Activated naive CD4-positive, alpha-beta T cell (primary cell): ENCODE measurements at places on chromosomes 3 and 15.

- no peak for DNase-seq
Measured at GRCh38 chr3:171072432-171072831, 45.9 kb upstream of the SLC2A2 start.

DNA sequence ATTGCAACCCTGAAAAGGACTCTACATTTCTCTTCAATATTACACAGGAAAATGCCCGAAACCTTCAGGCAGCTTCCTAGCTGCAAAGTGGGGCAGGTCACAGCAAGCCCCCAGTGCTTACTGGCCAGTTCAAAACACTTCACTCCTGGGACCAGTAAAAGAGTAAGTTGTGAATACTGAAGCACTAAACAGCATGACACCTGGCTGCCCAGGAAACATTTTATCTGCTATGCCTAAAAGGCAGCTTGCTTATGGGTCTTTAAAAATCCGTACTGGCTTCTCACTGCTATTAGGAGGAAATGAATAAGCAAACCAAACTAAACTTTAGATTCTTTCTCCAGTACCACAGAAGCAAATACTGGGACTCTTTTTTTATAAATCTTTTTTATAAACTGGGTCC lies 457.9 kb upstream of the ALCAM start:
- no peak for DNase-seq

DNA sequence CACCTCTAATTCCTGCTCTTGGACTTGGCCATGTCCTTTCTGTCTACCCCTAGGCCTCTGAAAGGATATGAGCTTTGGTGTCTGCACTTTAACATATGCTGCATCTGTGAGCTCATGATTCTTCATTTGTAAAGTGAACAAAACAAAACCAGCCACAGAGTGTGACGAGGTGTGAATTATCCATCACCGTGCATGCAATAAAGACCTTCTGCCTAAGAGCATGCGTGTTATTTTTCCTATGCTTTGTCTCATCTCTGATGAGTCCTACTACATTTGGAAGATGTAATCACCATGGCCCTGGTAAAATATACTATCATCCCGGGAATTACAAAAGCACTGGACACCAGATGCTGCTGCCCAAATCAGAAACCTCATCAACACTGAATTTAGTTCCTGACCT lies 103.5 kb upstream of the KCNAB1 start:
- DNase-seq = no peak

DNA sequence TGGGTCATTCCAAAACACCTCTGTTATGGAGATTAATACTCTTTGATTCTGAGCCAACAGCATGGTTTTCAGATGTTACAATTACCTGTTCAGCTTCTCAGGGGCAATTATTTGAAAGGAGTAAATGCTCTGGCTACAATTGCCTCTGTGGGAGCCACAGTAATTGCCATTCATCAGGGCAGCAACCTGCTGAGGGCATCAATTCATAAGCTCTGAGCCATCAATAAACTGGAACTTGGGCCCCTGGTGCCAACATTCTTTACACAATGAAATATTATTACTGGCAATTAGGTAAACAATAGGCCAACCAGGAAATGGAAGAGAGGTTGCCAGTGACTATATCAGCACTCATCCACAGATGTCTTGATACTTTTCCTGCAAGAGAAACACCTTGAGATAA lies 660.8 kb downstream of the MECOM start:
- DNase-seq = no peak

DNA sequence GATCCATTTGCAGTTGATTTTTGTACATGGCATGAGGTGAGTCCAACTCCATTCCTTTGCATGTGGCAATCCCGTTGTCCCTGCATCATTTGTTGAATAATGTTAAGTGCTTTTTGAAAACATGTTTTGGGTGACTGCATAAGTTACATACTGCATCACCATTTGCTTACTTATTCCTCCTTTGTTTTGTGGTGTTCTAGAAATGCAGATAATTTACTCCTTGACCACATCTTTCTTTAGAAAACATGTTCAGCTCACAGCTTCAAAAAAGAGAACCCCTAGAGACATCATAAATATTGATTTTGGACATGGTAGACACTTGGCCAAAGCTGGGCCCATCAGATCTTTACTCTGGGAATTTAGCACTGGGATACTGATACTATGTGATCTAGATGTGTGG lies 135.3 kb upstream of the DAZL start:
- no peak for DNase-seq

GRCh38 chr3:159451067-159451466 lies 537.6 kb upstream of the IL12A start:
- DNase-seq = no peak

DNA sequence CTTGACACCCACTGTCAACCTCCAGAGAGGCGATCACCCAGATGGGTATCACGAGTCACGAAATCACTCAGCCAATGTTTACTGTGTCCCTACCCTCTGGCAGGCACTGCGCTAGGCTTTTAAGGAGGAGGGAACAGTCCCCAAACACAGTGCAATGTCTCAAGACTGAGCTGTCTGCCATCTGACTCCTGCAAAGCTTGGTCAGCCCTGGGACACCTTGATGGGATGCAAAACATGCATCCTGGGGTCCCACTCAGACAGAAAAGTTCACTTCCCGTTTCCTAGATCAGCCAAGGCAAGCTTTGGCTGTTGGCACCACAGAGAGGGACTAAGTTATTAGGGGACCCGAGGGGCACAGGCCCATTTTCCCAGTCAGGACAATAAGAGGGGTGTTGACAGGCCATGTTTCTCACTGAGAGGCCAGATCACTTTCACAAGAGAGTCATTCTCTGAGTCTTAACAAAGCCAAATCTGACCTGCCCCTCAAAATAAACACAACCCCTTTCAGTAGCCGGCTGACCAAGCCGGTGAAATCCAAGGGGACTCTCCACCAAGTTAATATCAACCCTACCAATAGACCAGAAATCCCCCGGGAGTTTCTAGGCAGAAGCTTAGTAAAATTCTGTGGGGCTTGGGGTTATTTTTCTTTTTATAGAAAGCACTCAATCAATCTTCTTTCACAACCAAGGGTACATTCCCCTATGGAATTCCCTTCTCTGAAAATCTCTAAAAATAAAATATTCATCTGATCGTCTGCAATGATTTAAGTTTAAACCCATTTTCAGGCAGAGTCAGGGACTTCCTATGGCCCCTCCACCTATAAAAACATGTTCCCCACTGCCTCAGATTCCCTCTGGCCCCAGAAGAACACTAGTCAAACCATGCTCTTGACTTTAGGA lies 3.5 kb downstream of the RFTN1 start:
- DNase-seq = no peak

- DNase-seq = no peak
Measured at GRCh38 chr3:194537732-194538247, 51.0 kb upstream of the ATP13A3 start.

DNA sequence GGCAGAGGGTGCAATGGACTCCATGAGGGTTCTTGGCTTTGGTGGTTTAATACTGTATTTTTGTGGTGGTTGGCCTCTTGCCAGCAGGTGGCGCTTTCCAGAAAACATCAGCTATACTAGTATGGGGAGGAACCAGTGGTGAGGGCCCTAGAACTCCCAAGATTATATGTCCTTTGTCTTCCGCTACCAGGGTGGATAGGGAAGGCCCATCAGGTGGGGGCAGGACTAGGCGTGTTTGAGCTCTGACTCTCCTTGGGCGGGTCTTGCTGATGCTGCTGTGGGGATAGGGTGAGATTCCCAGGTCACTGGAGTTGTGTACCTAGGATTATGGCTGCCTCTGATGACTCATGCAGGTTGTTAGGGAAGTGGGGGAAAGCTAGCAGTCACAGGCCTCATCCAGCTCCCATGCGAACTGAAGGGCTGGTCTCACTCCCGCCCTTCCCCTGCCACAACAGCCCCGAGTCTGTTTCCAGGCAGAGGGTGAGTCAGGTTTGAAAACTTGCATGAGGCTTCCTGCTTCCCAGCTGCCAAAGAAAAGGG lies 357.7 kb downstream of the OTOL1 start:
- DNase-seq = no peak

- no peak for DNase-seq
Measured at GRCh38 chr15:41417418-41418195, 712 bp downstream of the RTF1 start.

- no peak for DNase-seq
Measured at GRCh38 chr3:66227915-66228314, 7.1 kb downstream of the SLC25A26 start.

- DNase-seq = no peak
Measured at GRCh38 chr3:29686889-29687592, 406.2 kb downstream of the RBMS3 start.

DNA sequence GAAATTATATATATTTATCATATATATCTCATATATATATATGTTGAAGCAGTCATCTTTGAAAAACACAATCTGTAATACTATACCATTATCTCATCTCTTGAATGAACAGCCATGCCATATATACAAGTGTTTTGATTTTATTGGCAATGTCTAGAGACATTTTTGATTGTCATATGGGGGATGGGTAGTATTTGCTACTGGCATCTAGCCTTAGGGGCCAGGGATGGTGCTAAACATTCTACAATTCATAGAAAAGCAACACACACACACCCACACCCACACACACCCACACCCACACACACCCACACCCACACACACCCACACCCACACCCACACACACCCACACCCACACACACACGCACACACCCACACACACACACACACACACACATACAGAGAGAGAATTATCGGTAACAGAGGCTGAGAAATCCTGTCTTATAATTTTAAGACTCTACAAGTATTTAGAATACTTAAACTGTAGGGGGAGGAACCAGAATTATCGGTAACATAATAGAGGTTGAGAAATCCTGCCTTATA lies 11.1 kb upstream of the PIK3R4 start:
- DNase-seq = no peak

DNA sequence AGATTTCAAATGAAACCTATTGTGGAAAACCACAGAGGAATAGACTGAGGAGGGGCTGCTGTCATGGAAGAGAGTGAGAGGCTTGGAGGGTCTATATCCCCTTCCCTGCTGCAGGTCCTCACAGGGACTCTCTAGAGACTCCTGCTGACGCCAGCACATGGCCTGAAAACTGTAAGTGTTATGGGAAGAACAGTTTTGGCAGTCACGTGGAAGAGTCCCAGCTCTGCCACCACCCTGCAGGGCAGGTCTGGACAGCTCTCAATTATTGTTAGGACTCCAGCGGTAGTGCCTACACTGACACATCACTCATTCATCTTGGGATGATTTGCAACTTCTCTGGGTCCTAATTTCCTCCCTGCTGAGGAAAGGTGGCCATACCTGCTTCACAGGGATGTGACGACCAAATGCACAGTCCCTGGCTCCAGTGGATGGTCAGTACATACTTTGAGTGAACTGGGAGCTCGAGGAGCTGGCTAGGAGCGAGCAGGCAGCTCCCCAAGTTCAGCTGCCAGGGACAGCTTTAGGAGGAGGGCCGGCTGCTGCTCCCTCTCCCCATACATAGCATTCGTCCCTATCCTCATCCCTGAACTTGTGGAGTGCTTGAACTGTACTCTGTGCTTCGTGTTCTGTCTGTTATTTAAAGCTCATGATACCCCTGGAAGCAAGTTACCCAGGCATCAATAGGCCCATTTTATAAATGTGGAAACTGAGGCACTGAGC lies 49.2 kb downstream of the CTXND1 start:
- DNase-seq = no peak

DNA sequence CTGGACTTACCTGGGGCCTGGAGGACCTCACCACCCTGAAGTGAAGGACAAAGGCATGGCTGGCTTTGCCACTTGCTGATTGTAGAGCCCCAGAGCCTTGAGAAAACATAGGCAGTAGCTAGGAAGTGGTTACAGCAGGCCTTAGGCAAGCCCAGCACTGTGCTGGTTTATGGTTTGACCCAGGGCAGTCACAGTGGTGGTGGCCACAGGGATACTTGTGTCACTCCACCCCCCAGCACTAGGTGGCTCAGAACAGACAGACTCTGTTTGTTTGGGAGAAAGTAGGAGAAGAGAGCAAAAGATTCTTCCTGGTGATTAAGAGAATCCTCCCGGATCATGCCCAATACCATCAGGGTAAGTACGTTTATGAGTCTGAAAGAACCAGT lies 13.2 kb upstream of the COL8A1 start:
- DNase-seq = no peak

DNA sequence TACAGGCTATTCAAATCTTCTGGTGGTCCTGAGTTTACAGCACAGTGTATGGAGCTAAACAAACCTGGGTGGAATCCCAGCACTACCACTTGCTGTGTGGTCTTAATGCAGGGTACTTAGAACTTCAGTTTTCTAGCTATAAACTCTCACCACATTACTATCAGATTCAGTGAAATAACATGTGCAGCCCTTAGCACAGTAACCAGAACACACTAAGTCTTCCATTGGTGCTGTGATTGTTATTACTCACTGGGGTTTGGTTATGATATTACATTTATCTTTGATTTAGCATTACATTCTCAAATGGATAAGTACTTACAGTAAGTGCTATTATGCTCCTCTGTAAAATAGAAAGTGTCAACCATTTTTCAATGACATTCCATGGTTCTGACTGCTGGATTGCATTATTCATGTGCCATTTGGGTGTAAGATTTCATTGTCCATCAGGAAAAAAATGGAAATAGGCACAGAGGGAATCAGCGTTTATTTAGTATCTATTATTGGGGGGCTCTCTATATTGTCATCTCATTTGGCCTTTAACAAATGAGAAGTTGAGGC lies 81.9 kb downstream of the PDE8A start:
- no peak for DNase-seq

DNA sequence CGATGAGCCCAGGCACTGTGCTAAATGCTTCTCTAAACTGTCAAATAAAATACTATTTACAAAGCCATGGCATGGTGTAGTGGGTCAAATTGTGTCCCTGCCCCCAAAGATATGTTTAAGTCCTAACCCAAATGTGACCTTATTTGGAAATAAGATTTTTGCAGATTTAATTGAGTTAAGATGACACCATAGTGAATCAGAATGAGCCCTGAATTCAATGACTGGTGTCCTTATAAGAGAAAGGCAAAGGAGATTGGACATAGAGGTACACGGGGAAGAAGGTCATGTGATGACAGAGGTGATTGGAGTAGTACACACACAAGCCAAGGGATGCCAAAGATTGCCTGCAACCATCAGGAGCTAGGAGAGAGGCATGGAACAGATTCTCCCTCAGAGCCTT lies 121.6 kb upstream of the VEPH1 start:
- no peak for DNase-seq

- no peak for DNase-seq
Measured at GRCh38 chr15:40436892-40437751, 3.6 kb upstream of the BAHD1 start.

DNA sequence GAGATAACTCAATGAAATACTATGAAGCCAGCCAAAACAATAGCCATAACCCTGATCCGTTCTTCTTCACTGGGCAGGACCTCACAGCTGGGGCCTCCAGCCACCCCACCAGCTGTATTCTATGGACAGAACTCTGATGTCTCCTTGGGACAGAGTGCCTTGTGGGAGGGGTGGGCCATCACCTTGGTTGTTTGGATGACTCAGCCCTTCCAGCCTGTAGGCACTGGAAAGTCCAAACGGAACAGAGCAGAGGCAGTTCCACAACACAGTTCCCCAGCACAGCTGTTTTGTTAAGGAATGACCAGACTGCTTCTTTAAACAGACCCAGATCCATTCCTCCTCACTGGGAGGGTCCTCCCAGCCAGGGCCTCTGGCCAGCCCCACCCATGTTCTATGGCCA lies 31.9 kb upstream of the ZBED2 start:
- DNase-seq = no peak
